Muscle of leg (tissue), 16 donors: ENCODE measurements at places on chromosomes 7 and 10. TPM values are rescaled to one million over a fixed set of nuclear protein-coding genes. Genes with fewer than 3 reads are reported as not detected.

DNA sequence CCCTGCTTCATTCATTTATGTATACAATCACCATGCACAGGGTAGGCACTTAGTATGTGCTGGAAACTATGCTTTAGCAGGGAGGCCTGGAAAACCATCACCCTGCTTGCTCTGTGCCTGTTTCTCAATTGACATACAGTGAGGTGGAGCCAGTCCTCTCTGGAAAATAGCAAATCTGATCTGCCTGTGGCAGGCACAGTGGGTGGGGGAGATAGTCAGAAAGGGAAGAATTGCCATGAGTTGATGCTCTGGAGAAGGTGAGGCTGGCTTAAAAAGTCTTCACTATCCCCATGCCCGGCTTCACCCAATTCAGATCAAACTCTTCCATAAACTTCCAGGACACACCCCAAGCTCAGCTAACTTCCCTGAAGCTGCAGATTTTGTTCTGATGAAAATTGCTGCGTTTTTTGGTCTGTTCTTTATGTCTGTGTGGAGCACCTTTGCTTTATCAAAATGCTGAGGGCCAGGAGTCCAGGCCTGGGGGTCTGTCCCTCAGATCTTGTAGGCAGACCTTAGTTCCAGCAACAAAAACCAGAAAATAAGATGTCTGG, 84.8 kb downstream of the ANK3 start:
- DNase-seq = no peak

DNA sequence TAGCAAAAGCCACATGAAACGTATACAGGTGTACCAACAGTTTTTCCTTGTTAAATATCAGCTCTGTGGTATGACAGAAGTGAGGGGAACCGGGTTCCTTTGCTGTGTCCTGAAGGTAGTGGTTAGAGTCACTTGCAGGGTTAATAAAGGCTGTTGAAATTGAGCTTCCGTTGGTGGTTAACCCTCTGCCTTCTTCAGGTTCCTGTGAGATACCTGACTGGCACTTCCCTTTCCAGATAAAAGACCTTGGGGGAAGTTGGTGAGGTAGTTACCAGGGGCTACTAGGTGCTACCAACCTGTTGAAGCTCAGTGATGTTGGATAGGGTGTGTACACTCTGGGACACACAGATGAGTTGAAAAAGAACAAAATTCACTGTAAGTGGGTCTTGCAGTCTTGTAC, 384.1 kb downstream of the GATA3 start:
- no peak for DNase-seq

GPR85 gene
- polyA plus RNA-seq = 1.3 TPM

COX15 gene
- polyA plus RNA-seq = 36.1 TPM

NXPH1 gene
- polyA plus RNA-seq = 0.28 TPM

GRCh38 chr10:35300063-35300699, 36.1 kb upstream of the CCNY start:
- DNase-seq = peak; percentile 82

DNA sequence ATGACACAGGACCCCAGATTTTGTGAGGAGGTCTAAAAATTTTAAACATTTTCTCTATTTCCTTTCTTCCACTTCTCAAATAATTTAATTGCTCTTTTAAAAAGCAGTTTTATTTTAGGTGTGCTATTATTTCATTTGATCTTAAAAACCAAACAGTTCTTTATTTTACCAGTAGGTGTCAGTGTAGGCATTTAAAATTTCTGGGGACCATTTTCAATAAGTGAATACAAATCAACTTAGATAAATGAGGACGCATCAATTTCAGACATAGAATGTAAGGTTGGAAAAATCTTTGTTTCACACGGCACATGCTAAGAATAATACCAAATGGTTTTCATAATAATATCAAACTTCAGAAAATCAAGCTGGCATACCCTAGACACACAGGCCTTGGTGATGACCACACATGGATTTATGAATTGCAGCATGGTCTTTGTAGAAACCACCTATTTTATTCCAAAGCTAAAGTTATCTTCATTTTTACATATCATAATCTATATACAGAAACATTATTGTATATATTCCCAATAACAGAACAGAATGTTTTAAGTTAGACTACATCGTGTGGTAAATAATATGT, 127.6 kb upstream of the SLC26A5 start:
- DNase-seq = peak; percentile 27

ZNF425 gene
- polyA plus RNA-seq = 4.7 TPM

DNA sequence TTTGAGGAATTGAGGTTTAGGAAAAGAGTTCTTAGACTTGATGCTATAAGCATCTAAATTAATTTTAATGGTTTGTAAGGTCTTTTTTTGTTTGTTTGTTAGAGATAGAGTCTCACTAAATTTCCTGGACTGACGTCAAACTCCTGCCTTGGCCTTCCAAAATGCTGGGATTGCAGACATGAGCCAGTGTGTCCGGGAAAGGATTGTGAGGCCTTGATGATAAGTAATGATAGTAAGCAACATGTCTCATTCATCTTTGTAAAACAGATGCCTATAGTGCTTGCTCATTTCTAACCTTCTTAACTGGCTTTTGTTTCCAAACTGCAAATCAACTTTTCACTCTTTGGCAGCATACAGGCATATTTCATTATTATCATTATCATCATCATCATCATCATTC, 176.0 kb upstream of the KCND2 start:
- peak; percentile 19 for DNase-seq

AEBP1 gene
- 93.7 TPM for polyA plus RNA-seq

ASAH2 gene
- polyA plus RNA-seq = 0.41 TPM

GRCh38 chr7:134707663-134708378, 61.2 kb downstream of the BPGM start:
- no peak for DNase-seq

DNA sequence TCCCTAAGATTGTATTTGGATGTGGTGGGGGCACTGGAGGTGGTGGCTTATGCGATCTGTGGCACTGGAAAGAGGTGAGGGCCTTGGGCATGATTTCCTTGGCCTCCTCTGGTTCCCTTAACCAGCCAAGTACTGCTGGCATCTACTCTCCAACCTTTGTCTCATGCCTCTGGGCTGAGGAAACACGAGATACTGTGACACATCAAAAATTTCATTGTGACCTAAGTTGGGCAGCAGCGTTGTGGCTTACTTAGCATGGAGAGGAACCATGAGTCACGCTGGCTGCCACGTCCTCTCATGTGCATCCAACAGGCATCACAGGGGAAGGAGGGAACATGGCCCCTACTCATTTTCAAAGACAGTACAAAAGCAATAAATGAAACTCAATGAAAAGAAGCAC, 29.7 kb upstream of the GSDME start:
- peak; percentile 57 for DNase-seq

HSPA12A gene
- 9.5 TPM for polyA plus RNA-seq
